ENCODE measurements at places on chromosomes 6 and 20.
A peak's percentile ranks its signal among the peaks of the same experiment; 100 is the strongest.

DNA sequence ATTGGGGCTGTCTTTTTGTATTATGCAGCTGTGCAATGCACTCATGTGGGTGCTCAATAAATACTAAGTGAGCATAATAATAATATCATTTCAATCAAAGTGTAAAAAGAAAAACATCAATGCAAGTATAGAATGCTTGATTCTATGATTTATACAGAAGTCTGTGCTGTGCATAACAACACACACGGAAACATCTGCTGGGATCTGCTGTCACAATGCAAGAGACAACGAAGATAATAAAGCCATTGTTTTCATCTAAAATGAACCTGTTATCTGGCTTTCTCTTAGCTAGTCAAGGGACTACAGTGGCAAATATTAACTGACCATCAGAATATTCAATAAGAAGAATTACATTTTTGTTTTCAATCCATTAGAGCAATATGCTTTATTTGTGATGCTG, 1156.9 kb upstream of the MAP3K7 start:
- DNase-seq: no peak

GRCh38 chr6:7673063-7673536, 52.8 kb upstream of the BMP6 start:
- no peak for DNase-seq

DNA sequence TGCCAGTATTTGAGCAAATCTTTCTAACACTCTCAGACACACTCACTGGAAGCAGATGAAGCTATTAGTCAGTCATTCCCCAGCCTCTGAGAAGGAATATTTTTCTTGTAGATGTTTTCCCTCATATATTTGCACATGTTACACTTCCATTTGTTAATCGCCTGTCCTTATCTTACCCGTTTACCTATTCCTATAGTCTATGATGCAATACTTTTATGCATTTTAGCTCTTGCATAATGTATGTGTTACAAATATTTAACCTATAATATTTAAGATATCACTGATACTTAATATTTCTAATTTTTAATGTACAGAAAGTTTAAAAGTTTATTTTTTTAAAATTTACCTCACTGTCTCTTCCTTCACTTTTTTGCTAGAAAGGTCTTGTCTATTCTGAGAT, 71.9 kb downstream of the PCSK2 start:
- DNase-seq: no peak

- no peak for DNase-seq
Measured at GRCh38 chr6:90218959-90219208, 77.8 kb downstream of the BACH2 start.

GRCh38 chr6:110446405-110446804, 30.0 kb downstream of the SLC22A16 start:
- DNase-seq: no peak

GRCh38 chr6:101000341-101000740, 119.2 kb upstream of the ASCC3 start:
- no peak for DNase-seq

DNA sequence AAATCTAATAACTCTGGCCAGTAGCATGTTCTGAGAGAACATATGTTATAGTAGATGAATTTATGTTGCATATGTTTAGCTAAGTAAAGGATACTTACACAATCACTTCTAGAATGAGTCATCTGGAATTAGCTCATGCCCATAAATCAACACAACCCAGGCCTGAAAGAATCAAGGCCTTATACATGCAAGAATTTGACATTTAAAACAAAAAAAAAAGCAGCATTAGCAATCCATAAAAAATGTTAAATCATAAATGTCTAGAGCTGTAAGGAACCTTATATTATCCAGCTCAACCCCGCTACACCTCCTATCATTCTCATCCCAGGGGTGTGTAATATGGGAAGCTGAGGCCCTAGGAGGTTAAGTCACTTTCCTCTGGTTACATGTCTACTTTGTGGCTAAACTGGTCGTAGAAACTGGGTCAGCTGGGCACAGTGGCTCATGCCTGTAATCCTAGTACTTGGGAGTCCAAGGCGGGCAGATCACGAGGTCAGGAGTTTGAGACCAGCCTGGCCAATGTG, 105.2 kb upstream of the CARMIL1 start:
- no peak for DNase-seq

- peak; percentile 36 for DNase-seq
Measured at GRCh38 chr6:42901538-42901957, 14.3 kb upstream of the PTCRA start.

DNA sequence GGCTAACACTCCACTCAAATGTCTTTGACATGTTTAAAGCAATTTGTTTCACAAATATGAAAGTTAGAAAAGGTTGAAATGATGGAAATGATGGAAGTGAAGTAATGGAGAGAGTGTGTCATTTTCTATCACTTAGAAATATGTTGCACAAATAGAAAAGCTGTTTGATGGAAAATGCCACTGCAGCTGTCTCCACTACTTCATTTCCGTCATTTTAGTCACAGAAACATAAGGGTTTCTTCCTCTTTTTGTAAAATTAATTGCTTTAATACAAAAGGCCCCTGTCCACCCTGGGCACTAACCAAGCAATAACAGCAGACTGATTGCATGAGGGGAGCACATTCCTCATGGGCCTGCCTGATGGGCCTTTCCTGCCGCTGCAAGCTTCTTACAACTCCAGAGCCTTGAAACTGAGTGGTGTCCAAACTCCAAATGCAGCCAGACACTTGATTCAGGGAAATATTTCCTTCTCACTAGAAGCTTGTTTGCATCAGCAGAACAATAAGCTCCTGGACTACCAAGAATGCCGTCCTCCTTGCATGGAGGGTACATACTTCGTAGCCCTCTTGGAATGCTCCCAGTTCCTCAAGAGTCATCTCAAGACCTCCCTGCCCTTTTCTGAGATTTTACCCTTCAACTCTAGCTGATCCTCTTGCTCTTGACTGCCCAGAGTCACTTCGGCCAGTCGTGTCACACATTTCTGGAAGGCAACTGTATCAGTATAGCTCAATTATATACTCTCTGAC, 36.1 kb downstream of the F13A1 start:
- DNase-seq: no peak

DNA sequence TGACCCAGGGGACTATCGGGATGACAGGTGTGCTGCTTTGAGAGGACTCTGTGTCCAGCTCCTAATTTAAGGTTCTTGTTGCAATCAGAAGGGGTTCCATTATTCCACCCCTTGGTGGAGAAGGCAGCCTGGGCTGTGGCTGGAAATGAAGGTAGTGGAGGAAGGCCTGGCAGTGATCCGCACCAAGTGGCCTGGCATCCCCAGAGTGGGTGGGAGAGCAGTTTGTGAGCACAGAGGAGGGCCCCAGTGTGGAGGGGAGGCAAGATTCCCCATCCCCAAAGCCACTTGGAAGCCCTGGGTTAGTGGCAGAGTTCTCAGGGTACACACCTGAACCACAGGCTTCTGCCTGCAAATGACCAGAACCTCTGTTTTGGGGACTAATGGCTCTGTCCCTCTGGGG, 2.3 kb downstream of the TGM3 start:
- no peak for DNase-seq

DNA sequence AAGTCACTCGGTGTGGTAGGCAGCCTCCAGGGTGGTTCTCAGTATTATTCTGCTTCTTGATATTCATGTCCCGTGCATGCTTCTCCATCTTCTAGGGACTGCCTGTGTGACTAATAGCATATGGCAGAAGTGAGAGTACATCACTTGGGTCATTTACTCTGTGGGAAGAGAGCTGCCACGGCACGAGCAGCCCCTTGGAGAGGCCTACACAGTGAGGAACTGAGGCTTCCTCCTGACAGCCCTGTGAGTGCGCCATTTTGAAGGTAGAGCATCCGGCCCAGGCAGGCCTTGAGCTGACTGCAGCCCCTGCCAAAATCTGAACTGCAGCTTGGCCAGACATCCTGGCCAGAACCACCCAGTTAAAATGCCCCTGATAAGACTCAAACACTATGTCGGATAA, 17.3 kb upstream of the MCUR1 start:
- no peak for DNase-seq

DNA sequence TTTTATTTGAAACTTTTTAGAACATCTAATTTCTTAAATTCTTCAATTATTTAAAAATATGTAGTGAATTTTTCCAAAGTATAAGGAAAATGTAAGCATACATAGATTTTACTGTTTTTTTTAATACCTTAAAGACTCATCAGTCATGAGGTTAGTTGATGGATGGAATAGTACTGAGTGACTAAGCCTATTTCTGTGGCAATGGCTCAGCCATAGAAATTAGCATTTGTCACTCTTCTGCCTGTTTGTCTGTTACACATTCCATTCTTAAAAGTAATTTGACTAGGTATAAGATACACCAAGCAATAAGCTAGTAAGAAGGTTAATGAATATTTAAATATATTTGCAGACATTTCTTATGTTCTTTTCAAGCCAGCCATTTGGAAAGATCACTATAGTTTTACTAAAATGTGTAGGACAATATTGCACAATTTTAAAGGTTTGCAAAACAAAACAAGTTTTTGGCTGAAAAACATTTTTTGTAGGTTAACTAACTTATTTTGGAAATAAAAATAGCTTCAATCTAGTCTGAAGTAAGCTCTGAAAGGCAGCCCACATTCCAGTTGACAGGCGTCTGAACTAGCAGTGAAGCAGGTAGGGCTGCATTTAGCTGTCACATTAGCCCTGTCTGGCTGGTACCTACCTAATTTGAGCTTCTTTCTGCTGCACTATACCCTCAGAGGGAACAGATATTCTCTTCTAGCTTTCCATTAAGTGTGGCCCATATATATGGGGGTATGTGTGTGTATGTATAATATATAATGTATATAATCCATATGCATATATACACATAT, 385.7 kb downstream of the GRIK2 start:
- DNase-seq: no peak

GRCh38 chr6:151962246-151962846, 154.9 kb downstream of the ESR1 start:
- no peak for DNase-seq

GRCh38 chr6:152981219-152981618, 1.6 kb downstream of the FBXO5 start:
- DNase-seq: no peak

GRCh38 chr20:52454660-52455059, 263.1 kb upstream of the ZFP64 start:
- DNase-seq: no peak

DNA sequence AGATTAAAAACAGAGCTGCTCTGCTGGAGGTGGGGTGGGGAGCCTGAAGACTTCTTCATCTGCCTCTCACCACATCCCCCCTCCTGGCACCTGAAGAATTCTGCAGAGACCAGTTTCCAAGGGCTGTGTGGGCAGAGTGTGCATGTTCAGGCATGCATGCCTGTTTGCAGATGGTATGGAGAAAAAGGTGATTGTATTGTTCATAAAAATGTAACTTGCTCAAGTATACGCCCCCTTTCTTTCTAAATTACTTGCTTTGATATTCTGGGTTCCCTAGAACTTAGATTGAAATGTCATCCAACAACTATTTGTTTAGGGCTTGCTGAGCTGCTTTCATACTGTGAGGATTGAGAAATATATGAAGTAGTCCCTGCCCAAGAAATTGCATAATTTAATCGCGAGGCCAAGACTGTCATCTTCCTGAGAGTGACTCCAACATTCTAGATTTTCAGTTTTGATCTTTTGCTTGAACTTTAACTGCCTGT, 83.6 kb downstream of the LCA5 start:
- no peak for DNase-seq

DNA sequence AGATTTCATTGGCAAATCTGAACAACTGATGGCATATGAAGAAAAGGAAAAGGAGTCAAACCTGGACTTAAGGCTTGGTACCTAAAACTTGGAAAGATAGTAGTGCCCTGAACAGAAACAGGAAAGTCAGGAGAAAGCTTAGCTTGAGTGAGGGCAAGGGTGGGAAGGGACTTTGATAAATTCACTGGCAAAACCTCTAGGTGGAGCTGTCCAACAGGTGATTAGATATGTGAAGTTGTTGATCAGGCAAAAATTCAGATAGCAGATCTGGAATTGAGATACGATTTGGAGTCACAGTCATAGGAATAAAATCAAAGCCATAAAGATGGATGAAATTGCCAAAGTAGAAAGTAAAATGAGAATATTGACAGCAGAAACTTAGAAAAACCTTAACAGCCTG, 16.1 kb upstream of the ZNF292 start:
- DNase-seq: no peak

DNA sequence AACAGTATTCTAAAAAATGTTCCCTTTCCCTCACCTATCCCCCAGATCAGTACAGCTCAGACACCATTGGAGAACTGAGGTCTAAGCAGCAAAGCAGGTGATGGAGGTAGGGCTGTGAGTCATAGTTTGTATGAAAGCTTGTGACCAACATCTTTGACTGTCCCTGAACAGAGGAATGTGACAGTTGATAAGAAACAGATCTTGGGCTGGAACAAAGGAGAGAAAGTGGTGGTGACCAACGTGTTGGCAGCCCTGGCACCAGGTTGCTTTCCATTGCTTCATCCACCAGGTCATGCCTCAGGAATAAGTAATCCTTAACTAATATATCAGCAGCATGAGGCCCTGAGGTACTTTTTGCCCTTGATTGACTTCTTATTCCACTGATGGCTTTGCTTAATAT, 19.9 kb upstream of the CRIP3 start:
- DNase-seq: no peak

GRCh38 chr6:154359679-154360078, 3.1 kb upstream of the IPCEF1 start:
- no peak for DNase-seq

- no peak for DNase-seq
Measured at GRCh38 chr6:111406200-111406721, 76.8 kb downstream of the REV3L start.

DNA sequence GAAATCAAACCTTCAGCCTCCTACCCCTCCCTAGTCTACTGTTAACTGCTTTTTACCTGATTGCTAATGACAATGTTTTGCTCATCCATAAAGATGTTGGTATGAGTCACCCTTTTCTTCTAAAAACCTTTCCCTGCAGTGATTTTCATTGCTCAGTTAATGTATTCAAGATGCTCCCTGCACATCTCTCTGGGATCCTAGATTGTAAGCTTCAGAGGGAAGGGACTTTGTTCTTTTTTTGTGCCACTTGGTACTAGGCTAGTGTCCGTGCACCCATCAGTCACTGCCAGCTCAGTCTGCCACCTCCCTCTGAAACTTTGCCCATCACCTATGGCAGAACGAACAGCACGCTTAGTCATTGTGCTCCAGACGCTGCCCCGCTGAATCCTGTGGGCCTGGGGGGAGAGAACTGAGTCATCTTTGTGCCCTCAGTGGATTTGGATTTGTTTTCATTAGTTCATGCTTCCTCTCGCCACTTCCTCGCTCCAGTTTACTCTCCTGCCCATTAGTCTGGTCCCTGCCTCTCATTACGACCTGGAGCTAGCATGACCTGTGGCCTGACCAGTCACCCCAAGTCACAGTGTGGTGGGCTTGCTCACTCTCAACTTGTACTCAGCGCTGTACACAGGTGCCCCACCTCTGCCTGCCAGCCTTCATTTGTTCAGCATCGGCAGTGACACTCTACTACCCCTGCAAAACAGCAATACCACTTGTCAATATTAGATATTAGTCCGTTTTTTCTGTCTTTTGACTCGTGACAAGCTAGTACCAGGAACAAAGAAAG, 78.0 kb upstream of the TMEM181 start:
- DNase-seq: no peak

- DNase-seq: no peak
Measured at GRCh38 chr6:52426667-52427066, 6.5 kb downstream of the EFHC1 start.

- no peak for DNase-seq
Measured at GRCh38 chr20:46265539-46265938, 42.8 kb downstream of the CDH22 start.

GRCh38 chr6:88872962-88873361, 90.5 kb downstream of the RNGTT start:
- no peak for DNase-seq

All from stimulated activated CD8-positive, alpha-beta memory T cell treated with anti-CD3 and anti-CD28 coated beads, Interleukin-4, amount 100 ng/mL, for 1 hour (primary cell).